ENCODE measurements at places on chromosomes 16 and 17. TPM values are rescaled to one million over a fixed set of nuclear protein-coding genes. Genes with fewer than 3 reads are reported as not detected.

DNA sequence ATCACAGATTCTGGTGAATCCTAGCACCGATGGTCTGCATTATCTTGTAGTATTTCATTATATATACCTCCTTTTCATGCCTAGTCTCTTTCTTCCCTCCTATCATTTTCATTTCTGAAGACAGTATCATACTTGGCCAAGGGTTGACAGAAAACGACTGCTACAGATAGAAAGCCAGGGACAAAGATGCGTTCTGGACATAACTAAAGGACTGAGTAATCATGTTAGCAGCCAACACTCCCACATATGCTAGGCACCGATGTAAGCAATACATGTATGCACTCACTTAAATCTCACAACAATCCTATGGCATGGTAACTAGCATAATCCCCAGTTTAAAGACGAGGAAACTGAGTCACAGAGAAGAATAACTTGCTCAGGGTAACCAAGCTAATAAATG, 22.9 kb downstream of the RDM1 start:
- no peak for DNase-seq

GRCh38 chr16:20393801-20394577, 10.5 kb downstream of the PDILT start:
- no peak for DNase-seq

GRCh38 chr16:24452724-24453123, 86.6 kb upstream of the RBBP6 start:
- no peak for DNase-seq

DNA sequence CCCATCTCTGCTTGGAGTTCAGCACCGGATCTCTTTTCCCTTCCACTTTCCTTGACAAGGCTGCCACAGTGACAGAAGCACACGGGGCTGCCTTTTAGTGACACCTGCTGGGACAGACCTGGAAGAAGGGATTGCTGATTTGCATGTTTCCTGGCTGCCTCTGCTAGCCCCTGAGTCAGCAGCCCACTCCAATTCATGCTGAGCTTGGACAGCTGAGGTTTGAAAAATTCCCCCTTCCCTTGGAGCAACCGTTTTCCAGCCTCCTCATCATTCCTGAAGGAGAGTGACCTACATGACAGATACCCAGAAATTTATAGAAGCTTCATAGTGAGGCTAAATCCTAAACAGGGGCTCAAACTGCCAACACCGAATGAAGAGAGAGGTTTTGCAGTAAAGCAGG, 18.8 kb upstream of the RBL2 start:
- no peak for DNase-seq

GRCh38 chr17:59440757-59441463, 109.5 kb downstream of the YPEL2 start:
- peak; percentile 96 for DNase-seq

- no peak for DNase-seq
Observed at GRCh38 chr16:46948548-46949166, 24.8 kb downstream of the DNAJA2 start.

DNA sequence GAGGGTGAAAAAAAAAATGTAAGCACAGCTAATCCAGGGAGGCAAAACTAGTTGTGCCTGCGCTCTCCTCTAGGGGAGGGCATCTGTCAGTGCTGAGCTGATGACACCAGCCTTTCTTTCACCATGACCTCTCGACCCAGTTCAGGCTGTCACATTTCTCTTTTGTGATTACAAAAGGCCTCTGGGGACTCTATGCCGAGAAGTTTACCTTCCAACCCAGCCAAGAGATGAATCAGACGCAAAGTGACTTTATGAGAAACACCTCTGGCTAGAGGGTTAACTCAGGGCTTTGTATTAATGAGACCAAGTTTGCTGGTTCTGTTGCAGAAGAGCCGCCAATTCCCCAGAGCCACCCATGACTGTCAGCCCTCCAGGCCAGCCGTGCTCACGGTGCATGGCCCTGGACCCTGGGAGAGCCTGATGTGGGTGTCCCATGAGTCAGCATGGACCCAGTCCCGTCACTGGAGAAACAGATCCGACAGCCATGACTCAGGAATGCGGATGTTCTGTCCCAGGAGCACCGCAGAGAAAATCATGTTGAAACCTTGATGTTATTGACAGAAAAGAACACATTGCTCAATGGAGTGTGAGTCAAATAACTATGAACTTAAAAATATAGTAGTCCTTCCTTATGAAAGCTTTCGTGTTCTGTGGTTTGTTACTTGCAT, 437.2 kb downstream of the HS3ST3B1 start:
- peak; percentile 4 for DNase-seq

DNA sequence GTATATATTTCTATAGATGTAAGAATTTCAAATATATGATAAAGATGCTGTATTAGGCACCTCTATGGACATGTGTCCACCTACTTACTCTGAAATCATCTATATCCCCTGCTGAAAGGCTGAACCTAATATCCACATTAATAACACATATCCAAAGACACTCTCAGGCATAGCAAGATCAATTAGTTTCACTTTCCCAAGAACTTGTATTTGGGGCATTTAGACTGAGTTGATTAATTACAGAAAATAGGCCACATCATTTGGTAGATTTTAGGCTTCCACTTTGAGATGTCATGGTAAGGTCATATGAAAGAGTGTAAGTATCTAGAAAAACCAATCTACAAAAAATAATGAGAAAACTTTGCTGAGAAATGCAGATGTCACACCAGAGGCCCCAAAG, 45.1 kb downstream of the BRIP1 start:
- no peak for DNase-seq

DNA sequence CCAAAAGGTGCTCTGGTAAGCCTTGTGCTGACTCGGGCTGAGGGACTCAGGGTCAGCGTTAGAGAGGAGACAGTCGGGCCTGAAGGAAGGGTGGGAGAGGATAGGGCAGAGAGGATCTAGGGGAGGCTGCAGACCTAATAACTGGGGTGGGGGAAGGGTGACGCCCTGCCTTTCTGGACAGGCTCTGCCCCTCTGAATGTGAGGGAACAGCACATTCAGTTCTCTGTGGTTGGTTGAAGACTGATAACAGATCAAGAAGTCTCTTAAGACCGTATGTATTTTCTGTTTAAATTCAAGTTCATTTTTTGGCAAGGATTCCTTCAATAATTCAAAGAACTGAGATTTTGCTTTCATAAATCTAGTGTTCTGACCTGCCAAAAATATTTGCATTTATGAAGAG, 56.2 kb upstream of the TEKT3 start:
- DNase-seq, result no peak

DNA sequence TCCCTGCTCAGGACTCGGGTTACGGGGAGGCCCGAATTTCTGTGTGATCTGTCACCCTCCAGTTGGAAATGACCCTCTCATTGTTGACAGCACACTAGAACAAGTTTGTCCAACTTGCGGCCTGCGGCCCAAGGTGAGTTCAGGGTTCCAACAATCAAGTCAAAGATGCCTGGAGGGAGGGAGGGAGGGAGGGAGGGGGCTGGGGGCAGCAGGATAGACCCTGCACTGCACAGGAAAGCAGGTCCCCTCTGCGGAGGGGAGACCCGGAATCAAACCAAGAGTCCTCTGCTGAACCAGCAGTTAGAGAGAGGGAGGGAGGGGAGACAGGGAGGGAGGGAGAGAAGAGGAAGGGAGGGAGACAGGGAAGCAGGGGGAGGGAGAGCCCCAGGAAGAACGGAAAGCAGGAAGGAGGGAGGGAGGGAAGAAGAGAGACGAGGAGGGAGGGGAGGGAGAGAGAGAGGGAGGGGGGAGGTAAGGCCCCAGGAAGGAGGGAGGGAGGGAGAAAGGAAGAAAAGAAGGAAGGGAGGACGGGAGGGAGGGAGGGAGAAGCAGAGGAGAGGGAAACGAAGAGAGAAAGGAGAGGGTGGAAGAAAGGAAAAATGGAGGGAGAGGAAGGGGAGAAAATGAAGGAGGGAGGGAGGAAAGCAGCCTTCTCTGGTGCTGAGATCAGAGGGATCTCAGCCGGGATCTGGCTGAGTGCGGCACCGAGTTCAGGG, 96.7 kb upstream of the CDH5 start:
- DNase-seq, result no peak

- no peak for DNase-seq
Observed at GRCh38 chr17:38613981-38614779, 8.4 kb upstream of the SRCIN1 start.

- no peak for DNase-seq
Observed at GRCh38 chr17:77919276-77919675, 39.2 kb upstream of the TNRC6C start.

DNA sequence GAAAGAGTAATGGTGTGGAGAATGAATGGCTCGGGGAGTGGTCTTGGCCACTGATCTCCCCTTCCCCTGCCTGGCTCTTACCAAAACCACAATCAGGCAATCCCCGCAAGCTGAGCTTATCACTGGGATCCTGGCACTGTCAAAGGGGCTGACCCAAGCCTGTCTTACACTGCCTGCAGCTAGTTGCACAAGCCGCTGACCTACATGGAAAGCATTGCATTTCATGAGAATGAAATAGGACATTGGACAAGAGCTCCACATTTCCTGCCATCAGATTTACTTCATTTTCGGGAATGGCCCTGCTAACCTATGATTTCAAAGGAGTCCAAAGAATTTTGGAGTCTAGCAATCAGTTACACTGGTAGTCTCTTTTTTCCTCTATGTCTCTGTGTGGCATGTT, 146.4 kb downstream of the PCTP start:
- DNase-seq, result no peak

- DNase-seq, result peak; percentile 51
Observed at GRCh38 chr16:27867122-27868110, 196.1 kb downstream of the GSG1L start.

GRCh38 chr16:81821436-81822128, 42.5 kb downstream of the PLCG2 start:
- no peak for DNase-seq

GRCh38 chr17:63405741-63406261, 40.3 kb downstream of the CYB561 start:
- DNase-seq, result no peak

DNA sequence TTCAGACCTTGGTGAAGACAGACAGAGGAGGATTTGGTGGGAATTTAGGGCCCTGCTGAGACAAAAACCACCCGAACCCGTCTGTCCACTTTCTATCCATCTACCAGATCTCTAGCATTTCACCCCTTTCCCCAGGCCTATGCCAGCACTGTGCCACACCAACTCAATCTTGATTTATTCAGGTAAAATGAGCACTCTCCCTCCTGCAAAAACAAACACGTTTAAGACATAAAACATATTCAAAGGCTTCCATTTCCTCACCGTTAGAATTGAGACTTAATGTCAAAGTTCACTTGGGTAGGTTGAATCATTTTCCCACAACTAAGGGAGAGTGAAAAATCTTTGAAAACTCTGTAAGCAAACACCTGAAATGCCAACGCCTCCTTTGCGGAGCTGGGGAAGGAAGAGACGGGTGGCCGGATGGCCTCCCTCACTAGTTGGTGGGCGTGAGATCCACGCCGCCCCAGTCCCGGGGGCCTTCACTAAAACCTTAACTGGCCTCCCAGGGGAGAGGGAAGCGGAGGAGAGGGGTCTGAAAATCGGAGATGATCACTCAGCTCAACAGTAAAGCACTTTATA, 862 bp downstream of the DCAKD start:
- DNase-seq, result no peak

DNA sequence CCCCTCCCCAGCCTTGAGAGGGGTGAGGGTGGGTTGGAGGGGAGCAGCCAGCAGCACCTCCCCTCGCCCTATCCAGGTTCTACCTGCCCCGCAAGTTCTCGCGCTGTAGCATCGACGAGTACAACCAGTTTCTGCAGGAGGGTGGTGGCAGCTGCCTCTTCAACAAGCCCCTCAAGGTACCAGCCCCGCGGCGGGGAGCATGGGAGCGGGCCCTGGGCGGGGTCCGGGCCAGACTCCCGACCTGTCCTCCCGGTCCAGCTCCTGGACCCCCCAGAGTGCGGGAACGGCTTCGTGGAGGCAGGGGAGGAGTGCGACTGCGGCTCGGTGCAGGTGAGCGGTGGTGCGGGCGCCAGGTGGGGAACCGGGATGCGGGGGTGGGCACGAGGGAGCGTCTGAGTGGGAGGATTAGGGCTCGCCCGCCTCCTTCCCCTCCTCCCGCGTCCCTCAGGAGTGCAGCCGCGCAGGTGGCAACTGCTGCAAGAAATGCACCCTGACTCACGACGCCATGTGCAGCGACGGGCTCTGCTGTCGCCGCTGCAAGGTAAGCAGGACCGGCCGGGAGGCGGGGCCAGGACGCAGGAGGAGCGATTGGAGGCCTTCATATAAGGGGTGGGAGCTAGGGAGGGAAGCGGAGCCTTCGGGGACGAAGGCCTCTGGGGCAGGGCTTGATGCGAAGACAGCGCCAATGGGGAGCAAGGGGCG, 16.5 kb downstream of the ADAM11 start:
- DNase-seq, result peak; percentile 97

DNA sequence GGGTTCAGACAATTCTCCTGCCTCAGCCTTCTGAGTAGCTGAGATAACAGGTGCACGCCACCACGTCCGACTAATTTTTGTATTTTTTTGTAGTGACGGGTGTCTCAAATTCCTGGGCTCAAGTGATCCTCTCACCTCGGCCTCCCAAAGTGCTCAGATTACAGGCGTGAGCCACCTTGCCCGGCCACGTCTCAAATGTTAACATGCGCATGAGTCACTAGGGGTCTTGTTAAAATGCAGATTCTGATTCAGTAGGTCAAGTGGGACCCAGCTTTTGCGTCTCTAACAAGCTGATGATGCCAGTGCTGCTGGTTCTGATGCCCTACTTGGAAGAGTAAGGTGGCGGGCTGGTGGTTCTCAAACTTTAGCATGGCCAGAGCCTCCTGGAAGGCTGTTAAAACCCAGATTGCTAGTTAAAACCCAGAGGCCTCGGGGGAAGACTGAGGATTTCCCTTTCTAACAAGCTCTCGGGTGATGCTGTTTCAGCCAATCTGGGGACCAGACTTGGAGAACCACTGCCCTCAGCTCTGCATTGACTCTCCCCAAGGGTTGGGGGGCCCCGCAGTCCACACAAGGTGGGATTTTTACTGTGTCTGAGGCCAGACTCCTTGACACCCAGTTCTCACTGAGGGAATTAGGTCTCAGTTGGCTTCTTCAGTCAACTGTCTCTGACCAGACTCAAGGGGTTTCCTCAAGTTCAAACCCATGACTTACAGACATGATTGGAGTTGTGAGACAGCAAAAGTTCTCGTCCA, 17.9 kb downstream of the SCNN1B start:
- no peak for DNase-seq

GRCh38 chr17:77772461-77772897, 186.0 kb upstream of the TNRC6C start:
- DNase-seq, result peak; percentile 76

GRCh38 chr16:28505489-28506137, 1.0 kb downstream of the IL27 start:
- DNase-seq, result no peak

DNA sequence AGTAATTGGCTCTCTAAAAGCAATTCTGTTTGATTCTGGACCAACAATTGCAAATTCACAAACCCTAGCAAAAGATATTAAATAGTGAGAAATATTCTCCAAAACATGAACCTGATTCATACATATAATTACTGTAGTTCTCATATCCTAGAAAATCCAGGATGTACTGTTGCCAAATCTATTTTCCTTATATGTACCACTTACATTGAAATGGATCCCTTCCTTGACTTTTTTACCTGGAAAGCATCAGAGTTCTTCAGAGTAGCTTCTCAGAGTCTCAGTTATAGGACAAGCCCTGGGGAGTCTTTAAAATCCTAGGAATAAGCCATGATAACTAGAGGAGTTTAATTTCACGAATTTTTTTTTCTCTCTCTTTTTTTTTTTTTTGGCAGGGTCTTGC, 16.7 kb downstream of the TMEM92 start:
- no peak for DNase-seq

The ABCA8 gene
- 31.2 TPM for total RNA-seq

The BCL7C gene
- 31.3 TPM for total RNA-seq

The TMC7 gene
- 0.76 TPM for total RNA-seq

The VWA3A gene
- total RNA-seq, result 0.25 TPM

The MYH2 gene
- total RNA-seq, result not detected

The USP10 gene
- total RNA-seq, result 61.3 TPM

The TNFRSF17 gene
- total RNA-seq, result not detected

The SDK2 gene
- total RNA-seq, result 2.1 TPM
